ENCODE measurements at places on chromosomes 6 and 20.

GRCh38 chr6:104527761-104528415 is 331.8 kb downstream of the HACE1 start:
- DNase-seq = no peak

- no peak for DNase-seq
These were observed 78.2 kb downstream of the ASXL1 start for GRCh38 chr20:32436142-32436861.

GRCh38 chr6:101513181-101513580 is 119.7 kb downstream of the GRIK2 start:
- no peak for DNase-seq

DNA sequence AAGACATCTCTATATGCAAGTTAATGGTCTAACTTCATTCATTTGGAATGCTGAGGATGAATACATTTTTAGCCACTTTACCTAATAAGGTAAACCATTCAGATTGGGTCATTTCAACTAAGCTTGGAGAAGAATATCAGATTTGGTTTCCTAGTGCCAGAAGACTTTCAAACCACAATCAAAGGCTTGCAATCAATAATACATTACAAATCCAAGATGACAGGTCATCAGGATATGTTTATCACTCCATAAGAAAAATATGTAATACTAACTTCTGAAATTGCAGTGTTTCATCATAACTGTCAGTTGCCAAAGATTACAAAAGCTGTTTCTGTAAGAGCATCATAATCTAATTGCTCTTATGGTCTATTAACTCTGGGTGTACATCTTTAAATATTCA is 654.0 kb downstream of the COL12A1 start:
- no peak for DNase-seq

DNA sequence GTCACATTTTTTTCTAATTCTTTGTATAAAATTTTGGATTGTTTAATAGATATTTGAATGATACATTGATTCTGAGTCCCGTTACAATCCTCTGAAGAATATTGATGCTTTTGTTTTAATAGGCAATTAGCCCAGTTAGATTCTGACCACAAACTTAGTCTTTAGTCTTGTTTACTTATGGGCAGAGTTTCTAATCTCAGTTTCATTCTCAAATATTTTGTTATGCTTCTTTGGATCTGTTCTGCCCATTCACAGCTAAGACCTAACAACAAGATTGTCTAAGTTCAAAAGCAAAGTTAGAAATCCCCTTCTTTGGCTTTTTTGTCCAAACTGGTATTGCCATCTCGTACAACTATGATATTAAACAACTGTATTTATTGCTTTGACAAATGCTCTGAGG is 58.0 kb downstream of the TBXT start:
- no peak for DNase-seq

- no peak for DNase-seq
These were observed 82.3 kb upstream of the KCNG1 start for GRCh38 chr20:51104960-51105920.

DNA sequence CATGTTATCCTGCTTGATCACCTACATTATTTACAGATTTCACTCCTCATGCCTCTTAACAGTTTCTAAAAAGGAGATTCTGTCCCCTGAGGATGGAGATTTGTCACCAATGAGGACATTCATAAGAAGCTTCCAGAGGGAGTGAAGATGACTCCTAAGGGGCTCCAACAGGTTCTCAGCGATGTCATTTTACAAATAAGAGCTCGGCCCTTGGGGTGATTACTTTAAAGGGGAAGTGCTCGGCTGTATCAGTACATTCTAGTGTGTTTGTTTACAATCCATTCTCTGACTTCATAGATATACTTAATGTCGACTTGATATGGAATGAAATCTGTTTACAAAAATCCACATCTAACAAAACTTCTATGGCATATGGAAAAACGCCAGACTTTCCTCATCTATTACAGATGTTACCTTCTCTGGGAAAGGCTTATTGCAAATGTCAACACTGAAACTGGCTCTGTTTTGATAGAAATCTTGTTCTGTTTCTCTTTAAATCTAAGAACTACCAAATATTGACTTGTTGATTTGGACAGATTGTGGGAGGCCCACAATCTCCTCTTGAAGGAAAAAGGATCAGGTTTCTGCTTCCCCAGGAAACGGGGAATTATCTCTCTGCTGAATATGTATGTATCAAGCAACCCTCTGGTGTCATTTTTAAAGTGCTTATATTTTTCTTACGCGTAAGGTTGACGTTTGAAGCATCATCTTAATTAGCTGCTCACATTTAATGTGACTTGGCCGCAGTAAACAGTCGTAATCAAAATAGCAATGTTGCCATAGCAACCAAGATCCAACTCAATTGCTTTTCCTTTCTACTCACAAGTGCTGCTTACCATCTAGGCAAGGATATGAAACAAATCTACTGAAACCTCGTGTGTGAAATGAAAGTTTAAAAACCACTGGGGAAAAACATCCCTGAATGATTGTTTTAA is 95.7 kb downstream of the SHLD1 start:
- no peak for DNase-seq

DNA sequence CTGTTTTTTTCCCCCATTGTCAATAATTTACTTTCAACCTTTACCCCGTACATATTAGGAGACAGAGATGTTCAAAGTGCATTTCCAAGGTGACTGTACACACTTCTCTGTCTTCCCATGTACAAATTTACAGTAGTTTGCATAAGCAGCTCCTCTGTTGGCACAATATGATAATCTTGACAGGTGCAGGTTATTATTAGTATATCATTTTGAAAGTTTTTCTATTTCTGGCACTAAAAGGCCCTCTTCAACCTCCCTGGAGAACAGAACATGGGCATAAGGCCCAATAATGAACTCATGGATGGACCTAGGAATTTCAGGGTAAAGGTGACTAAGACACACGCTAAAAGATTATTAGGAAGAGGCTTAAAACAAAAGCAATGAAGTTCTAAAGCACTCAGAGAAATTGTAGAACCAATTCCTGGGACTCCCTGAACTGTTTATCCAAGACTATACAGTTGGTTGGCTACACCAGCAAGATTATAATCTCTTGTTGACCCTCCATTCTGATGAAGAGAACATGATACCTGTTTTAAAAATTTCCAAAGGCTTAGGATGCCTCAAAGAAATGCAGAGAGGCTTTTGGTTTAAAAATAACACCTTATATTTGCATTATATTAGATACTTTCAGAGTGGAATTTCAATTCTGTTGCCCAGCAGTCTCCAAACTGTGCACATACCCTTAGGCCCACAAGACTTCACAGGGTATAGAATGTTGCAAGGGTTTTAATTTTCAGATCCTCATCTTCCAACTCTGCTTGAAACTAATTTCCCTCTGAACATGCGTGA is 1.1 kb downstream of the AIG1 start:
- no peak for DNase-seq

DNA sequence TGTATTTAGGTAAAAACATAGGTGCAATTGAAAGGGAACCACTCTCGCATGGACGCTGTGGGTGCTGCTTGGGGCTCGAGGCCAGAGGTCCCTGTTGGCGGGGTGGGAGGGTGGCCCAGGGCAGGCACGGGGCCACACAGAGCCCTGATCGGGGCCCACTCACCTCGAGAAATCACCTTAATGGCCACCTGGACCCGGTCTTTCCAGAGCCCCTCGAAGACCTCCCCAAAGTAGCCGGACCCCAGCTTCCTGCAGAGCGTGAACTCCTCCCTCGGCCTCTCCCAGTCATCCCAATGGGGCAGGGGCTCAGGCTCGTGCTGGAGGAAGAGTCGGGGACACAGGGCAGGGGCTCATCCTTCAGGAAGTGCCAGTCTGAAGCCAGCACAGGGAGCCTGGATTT is 3.8 kb downstream of the PTK6 start:
- DNase-seq = no peak

- no peak for DNase-seq
These were observed 41.3 kb downstream of the NHLRC1 start for GRCh38 chr6:18081025-18081668.
